ENCODE measurements at places on chromosomes 7 and 10.

DNA sequence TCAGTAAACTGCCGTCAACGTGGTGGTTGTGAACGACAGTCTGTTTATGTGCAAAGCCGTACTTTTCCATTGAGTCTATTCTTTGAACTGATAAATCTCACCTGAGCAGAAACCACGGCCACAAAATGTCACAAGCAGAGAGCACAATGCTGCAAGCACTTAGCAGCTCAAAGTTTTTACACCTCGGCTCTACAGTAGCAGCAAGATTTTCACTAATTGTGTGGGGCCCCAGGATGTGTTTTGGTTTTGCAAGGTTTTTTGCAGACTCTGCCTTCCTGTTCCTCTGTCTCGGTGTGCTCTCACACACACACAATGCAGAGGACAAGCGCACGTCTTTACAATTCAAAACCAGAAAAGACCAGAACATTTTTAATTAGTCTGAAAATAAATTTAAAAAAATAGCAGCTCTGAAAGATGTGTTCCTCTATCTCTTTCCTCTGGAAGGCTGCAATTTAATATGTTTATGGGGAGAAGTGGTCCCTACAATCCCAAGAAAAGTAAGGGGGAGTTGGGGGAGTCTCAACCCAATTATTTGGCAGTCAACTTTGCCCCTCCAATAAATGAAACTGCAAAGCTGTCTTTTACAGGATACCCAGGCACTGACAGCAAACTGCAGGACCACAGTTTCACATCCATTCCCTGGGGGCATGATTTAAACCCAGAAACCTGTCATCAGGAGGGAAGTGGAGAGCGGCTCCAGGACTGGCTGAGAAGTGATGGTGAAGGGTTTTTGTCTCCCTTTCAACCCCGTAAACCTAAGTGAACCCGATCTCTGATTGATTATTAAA lies 73.8 kb upstream of the SFMBT2 start:
- DNase-seq: no peak

DNA sequence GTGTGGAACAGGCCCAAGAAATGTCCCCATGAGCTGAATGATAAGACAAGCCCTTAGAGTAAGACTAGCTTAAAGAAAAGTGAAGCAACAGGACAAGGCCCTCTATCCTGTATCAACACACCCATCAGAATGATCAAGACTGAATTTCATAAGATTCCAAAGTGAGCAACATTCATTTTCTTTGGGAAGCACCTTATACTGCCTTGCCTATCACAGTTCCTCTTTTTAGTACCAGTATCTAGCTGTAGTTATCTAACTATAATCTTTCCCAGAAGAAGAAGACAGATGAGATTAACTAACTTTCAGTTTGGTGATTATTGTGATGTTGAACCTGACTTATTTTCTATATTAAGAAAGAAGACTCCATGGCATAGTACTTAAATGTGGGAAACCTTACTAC lies 391.2 kb downstream of the PHTF2 start:
- DNase-seq: no peak

DNA sequence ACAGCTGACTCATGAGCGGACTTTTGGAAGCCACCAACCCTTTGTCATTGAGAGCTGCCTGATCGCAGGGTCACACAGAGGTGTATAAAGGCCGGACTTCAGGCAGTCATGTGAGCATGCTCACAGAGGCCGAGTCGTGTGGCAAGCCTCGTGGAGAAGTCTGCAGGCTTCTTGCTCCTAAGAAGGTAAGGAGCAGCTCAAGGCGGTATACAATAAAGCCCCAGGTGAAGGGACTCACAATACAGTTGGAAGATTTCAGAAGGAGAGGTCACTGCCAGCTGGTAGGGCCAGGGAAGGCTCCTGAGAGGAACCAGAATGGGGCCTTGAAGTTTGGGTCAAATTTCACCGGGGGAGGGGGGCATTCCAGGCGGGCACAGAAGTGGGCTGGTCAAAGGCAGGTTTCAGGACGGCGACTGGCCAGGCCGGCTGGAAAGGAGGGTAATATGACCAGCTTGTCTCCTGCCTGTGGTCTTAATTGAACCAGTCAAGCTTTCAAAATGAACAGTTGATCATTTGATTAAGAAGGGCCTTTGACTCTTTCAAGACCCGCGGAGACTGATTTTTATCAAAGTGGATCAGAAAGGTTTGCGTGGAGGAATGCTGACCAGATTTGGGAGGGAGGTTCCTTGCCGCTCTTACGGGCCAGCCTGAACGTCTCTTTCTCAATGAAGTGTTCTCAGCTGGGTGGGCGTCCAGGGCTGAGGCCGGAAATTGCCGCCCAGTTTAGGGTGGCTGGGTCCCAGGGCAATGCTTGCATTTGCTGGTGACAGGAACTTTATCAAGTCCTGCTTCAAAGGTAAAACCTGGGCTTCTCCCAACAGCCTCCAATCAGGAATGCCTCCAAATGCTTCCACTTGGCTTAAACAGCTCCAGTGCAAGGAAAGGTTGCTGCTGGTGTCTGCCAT lies 178.6 kb downstream of the EMX2 start:
- DNase-seq: no peak

DNA sequence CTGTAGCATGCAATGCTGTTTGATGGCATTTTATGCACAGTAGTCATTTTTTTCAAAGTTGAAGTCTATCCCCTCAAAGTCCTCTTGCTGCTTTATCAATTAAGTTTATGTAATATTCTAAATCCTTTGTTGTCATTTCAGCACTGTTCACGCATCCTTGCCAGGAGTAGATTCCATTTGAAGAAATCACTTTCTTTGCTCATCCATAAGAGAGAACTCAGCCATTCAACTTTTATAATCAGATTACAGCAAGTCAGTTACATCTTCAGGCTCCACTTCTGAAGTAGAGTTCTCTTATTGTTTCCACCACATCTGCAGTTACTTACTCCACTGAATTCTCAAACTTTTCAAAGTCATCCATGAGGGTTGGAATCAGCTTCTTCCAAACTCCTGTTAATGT lies 32.3 kb downstream of the SDHAF3 start:
- no peak for DNase-seq

DNA sequence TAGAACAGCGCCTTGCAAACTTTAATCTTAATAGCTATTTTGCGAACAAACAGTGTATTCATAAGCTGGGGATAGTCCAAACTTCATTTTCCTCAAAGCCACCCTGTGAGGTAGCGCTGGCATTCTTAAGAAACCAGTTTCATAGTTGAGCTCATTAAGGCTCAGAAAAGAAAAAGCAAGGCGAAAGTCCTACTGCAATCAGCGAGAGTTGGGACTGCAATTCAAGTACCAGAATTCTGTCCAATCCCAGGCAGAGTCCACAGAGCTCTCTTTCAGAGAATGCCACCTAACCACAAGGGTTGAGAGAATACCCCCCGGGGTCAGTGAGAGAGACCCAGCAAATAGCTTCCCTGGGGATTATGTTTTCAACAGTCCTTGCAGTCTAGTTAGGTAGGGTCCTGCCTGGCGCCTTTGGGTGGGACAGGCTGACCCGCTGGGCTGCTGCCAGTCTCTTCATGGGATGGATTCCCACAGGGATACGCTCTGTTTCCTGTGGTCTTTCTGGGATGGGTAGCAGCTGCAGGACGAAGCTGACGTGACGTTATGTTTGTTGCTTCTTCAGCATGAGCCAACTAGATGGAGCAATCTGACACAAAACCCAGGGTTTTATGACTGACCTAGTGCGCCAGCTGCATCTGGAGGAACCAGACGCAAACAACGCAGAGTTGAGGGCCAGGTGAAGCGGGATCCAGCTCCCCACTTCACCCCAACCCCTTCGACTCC lies 16.0 kb downstream of the BMPER start:
- no peak for DNase-seq

DNA sequence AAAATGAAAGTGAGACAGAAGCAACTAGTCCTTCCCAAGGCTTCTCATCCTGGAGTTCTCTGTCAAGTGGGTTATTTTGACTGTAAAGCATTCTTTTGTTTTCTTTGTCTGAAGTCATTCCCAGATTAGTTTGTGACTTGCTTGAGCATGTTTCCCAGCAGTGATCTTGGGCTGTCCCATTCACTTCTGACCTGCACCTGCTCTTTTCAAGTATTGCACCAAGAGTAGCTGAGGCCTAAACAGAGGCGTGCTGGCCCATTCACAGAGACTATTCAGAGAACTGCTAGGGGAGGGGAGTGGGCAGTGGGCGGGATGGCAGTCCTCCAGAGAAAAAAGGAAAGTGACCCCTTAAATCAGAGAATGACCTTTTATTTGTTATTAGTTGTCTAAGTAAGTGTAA lies 61.3 kb downstream of the CACNA2D1 start:
- DNase-seq: no peak

DNA sequence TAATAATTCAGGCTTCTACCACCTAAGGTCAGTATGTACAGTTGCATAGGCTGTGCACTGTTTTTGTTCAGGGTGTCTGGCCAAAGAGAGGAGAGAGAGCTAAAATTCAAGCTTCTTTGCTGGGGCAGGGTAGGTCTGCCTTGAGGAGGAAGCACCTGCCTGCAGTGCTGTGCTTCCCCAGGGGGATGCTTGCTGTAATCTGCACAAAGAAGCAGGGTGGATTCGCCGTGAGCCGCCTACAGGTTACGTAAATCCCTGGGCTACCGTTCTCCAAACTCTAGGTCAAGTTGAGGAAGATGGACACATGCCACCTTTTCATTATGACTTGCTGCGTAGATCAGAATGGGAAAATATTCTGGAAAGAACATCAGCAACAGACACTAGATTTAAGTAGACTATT lies 543.3 kb downstream of the TNS3 start:
- DNase-seq: no peak

GRCh38 chr7:2921653-2922347 lies 77.7 kb upstream of the GNA12 start:
- DNase-seq: no peak

DNA sequence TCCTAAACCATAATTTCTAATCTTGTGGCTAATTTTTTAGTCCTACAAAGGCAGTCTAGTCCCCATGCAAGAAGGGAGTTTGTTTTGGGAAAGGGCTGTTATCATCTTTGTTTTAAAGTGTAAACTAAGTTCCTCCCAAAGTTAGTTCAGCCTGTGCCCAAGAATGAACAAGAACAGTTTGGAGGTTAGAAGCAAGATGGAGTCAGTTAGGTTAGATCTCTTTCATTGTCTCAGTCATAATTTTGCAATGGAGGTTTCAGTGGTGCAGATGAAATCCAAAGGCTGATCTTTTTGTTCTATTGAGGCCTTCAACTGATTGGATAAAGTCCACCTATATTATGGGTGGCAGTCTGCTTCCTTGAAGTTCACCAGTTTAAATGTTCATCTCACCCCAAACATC lies 68.1 kb downstream of the LRGUK start:
- DNase-seq: no peak
